ENCODE measurements at places on chromosomes 5 and 9. TPM values are rescaled to one million over a fixed set of nuclear protein-coding genes. Genes with fewer than 3 reads are reported as not detected.

- no peaks in the 10 kb centered on the region for H3K4me1 ChIP-seq
- H3K4me3 ChIP-seq: no peak overlapping the region
- no peaks in the 10 kb centered on the region for H3K27me3 ChIP-seq
- no peaks in the 10 kb centered on the region for H3K36me3 ChIP-seq
- no peak overlapping the region for H3K27ac ChIP-seq
Observed at GRCh38 chr5:20972419-20972925, 984.5 kb upstream of the CDH18 start.

DNA sequence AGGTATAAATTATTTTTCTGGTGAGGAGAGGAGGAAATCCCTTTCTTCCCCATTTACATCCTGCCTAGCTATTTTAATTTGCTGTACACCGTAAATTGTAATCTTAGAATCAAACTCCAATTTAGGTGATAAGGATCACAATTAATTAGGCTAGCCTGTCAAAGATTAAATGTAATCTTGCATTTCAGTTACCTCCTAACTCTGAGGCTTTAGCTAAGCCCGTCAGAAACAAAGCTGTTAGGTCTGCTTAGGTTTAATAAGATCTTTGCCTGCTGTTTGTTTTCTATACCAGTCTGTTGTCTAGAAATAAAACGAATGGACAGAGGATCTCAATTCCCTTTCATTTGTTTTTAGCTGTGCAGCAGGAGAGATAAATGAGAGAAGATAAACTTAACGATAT lies 51.5 kb downstream of the PIK3R1 start:
- no peaks in the 10 kb centered on the region for H3K36me3 ChIP-seq
- H3K27ac ChIP-seq: no peak overlapping the region
- no peak overlapping the region for H3K4me3 ChIP-seq
- H3K4me1 ChIP-seq: no peaks in the 10 kb centered on the region
- no peaks in the 10 kb centered on the region for H3K27me3 ChIP-seq
- no peak for DNase-seq

- no peak overlapping the region for H3K4me3 ChIP-seq
- no peaks in the 10 kb centered on the region for H3K4me1 ChIP-seq
- DNase-seq: no peak
- H3K27me3 ChIP-seq: no peaks in the 10 kb centered on the region
- no peak overlapping the region for H3K27ac ChIP-seq
Observed at GRCh38 chr9:26171691-26172090, 493.4 kb upstream of the TUSC1 start.

Gene FOXI1
- total RNA-seq: not detected

Gene ZDHHC11
- 17.0 TPM for total RNA-seq

Data from HCT116 (cell line).